ENCODE measurements at places on chromosomes 12 and 14.

DNA sequence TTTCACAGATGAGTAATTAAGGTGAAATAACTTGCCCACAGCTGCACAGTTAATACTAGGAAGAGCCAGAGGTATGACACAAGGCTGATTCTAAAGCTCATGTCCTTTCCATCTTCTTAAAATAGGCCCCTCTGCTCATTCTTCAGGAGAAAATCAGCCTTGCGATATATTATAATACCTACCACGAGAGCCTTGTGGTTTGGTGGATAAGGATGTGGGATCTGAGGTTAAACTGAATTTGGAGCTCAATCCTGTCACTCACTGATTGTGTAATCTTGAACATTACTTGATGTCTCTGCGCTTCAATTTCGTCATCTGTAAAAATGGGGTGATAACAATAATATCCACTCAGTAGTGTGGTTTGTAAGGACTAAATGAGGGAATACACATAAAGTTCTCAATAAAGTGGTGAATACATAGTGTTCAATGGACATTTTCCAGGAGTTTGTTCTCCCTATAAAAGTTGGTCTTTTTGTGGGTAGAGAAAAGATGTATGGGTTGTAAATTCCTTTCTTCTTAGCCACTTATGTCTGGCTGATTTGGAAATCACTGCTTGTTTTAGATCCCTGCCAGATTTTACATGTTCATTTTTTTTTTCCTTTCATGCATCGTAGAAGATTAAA lies 25.1 kb upstream of the ATP2B1 start:
- DNase-seq = no peak

DNA sequence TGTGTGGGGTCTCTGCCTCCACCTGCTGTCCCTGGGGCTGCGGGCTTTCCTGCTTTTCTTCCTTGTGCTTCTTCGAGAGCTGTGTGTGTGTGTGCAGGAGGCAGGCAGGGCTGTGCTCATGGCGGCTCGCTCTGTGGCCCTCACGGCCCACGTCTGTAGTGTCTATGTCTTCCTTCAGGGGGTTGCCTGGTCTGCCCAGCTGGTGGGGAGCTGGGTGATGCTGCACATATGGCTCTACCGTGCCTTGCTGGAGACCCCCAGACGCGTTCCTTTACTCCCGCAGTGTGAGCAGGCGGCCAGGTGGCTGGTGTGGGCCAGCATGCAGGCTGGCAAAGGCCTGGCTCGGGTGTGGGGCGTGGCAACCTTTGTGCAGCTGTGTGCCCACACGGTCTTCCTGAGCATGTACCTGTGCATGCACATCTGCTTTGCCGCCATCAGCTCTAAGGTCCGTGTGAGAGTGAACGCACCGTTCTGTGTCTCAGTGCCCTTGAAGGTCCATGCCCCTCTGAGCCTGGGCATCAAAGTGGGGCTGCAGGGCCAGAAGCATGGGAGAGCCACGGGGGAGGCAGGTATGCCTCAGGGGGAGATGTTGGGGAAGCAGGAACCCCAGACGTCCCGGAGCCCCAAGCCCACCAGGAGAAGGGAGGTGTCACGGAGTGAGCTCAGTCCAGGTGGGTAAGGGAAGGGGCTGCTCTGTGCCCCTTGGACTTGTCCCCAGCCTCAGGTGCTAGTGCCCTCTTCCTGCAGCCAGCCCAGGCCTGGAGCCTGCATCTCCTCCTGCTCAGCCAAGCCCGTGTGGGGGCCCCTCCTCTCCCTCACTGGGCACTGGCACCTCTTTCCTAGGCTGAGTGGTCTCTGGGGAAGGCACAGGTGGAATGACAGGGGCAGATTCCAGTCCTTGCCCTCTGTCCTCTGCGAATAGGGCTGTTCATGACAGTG lies 26.4 kb downstream of the CLSTN3 start:
- no peak for DNase-seq

DNA sequence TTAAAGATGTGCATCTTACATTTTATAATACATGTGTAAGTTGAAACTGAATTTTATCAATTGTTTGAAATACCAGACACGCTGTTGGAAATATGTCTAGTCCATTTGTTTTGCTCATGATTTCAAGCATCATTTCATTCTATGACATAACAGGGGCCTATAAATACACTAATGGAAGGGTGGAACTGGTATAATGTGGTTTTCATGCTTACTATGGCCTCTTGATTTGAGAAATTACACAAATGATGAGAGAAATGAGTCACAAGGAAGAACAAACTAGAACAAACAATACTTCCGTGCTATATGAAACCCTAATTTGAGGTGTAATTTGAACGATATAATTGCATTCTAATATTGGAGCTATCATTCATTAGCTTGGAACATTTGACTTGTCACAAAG lies 663.4 kb downstream of the SLC16A7 start:
- DNase-seq = no peak

DNA sequence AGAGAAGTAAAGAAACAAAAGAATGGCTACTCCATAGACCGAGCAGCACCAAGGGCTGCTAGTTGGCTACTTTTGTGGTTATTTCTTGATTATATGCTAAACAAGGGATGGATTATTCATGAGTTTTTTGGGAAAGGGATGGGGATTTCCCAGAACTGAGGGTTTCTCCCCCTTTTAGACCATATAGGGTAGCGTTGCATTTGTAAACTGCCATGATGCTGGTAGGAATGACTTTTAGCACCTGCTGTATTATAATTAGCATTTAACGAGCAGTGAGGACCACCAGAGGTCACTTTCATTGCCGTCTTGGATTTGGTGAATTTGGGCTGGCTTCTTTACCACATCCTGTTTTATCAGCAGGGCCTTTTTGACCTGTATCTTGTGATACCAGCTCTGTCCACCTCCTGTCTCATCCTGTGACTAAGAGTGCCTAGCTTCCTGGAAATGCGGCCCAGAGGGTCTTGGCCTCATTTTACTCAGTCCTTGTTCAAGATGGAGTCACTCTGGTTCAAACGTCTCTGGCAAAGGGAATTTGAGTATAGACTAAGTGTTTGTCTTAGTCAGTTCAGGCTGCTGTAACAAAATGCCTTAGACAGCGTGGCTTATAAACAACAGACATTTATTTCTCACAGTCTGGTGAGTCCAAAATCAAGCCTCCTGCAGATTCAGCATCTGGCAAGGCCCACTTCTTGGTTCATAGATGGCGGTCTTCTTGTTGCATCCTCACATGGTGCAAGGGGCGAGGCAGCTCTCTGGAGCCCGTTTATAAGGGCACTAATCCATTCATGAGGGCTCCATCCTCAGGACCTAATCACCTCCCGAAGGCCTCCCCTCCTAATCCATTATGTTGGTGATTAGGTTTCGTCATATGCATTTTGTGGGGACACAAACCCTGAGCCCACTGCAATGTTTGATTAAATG lies 348.3 kb upstream of the SFSWAP start:
- no peak for DNase-seq

GRCh38 chr14:77151918-77152588 lies 10.5 kb upstream of the ZDHHC22 start:
- no peak for DNase-seq

DNA sequence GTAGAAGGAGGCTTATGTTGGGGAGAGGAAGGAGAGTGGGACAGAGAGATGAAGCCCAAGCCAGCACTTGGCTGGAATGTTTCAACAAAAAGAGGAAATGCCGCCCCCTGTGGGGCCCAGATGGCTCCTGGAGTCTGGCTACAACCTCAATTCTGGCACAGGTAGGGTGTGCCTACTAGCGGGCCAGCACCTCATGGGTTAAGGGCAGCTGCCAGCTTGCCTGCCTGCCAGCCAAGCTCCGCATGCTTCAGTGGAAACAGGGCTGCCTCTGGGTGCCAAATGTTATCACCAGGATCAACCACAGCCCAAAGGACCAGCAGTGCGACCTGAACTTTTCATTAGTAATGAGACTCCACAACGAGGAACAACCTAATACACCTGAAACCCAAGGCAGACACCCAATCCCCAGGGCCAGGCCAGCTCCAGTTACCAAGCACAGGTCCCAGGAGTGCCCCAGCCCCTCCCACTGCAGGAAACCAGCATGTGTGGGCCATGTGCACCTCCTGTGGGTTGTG lies 11.3 kb downstream of the RAB15 start:
- DNase-seq = no peak

DNA sequence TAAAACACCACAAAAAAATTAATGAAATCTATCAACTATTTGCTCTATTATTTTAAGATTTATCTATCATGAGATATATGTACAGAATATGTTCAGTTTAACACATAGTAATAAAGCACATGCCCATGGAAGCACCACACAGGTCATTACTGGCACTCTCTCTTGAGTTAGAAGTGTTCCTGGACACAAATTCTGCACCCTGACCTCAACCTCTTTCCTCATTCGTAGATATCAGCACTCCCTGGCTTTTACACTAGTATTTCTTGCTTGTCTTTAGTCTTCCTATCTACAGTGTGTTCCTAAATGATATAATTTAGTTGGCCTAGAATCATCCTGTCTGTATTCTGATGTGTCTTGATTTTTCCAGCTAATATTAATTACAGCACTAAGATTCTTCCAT lies 321.0 kb upstream of the SOX5 start:
- DNase-seq = no peak

- no peak for DNase-seq
Measured at GRCh38 chr12:53462935-53463334, 11.0 kb downstream of the PCBP2 start.

DNA sequence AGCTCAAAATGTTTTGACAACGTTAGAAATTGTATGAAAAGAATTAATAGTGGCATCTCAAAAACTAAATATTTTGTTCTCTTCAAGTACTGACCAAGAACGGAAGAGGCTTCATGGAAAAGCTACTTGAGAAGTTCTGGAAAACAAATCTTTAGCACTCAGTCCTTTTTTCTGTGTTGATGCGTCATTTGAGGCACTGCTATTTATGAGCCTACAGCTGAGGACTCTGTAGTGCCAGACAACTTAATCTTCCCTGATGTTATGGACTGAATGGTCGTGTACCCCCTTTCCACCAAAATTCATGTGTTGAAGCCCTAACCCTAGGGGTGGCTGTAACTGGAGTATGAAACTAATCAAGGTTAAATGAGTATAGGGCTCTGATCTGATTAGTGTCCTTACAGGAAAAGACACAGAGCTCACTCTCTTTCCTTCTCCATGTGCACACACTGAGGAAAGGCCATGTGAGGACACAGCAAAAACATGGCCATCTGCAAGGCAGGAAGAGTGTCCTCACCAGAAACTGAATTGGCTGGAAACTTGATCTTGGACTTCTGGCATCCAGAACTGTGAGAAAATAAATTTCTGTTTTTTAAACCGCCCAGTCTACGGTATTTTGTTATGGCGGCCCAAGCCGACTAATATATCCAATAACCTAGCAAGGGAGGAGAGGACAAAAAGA lies 337.0 kb upstream of the CLEC14A start:
- DNase-seq = no peak

DNA sequence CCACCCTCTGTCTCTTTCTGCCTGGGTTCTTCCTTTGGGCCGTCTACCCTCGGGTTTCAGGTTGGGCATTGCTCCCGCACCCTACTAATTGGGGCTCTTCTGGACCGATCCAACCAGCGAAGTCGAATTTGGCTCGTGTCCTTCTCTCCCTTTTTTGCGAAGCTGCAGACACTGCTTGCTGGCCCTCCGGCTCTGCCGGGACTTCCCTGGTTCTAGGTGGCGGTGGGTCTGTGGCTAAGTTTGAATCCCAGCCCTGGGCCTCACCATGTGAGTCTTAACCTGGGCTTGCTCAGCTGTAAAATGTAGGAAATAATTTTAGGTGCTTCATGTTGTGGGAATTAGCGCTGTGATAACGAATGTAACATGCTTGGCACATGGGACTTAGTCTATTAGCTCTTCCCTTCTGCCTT lies 418 bp upstream of the CISTR start:
- no peak for DNase-seq

GRCh38 chr14:23589606-23590005 lies 11.0 kb upstream of the JPH4 start:
- DNase-seq = no peak

DNA sequence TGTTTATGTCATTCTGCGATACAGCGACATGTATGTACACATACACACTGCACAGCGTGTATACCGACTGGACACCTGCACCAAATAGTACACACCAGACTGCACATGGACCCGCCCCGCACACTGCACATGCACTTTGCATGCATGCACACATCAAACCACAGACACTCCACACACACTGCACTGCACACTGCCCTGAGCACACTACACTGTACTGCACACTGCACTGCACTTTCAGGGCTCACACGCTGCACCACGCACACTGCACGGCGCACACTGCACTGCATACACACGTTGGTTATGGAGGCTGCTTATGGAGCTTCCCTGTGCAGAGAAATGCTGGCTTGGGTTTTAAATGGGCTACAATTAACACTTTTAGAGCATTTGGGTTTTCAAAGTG lies 1.6 kb downstream of the PAPLN start:
- no peak for DNase-seq

GRCh38 chr12:119570771-119571170 lies 22.8 kb upstream of the TMEM233 start:
- no peak for DNase-seq

GRCh38 chr12:28603239-28603638 lies 413.0 kb downstream of the CCDC91 start:
- no peak for DNase-seq

DNA sequence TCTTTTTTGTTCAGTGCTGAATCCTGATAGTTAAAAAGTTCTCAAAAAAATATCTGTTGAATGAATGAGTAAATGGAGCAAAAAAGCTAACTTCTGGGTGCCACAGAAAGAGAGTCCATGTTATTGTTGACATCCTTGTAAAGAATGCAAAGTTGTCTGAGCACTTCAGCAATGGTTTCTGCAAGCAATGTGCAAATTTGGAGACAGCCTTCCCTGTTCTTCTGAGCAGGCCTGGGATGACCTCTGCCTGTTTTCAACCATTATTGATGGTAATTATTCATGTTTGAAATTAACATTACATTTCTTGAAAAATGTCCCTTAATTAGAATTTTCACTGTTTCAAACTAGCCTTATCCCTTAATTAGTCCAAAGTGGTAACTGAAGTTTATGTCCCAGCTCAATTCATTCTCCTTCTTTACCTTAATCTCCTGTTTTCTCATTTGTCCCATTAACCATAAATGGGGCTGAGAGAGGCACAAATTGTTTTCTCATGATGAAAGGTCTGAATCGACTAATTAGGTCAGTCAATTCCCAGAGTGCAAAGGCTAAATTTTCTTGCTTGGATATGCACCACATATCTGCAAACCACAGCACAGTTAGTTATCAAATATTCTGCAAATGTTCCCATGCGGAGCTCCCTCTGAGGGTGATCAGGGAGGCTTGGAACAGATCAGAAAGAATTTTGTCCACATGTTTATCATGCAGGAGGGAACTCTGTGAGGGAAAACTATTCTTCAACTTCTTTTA lies 139.4 kb upstream of the KRR1 start:
- DNase-seq = no peak

- DNase-seq = no peak
Measured at GRCh38 chr14:36021030-36021422, 155.5 kb downstream of the PTCSC3 start.

DNA sequence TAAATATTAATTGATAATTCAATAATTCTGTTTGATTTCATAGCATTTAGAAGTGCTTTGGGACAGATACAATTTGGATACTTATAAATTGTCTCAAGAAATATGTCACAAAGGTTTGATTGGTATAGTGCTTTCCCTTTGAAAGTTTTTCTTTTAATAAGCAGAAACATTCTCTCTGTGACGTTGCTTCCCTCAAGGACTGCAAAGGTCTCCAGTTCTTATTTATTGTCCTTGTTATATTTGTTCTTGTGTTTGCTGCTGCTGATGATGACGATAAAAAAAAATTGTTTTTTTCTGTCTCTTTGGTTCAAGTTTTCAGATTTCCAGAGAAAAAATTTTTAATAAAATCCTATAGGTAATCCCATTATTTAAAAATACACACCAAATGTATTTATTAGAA lies 176.3 kb upstream of the CLEC14A start:
- DNase-seq = no peak
